H4 (cell line): ENCODE measurements at places on chromosomes 2 and 18. TPM values are rescaled to one million over a fixed set of nuclear protein-coding genes. Genes with fewer than 3 reads are reported as not detected.

The HRH4 gene
- total RNA-seq, result 0.17 TPM in 1 of 2 replicates, not detected in the other

The EMILIN1 gene
- 10.8 and 30.2 TPM in 2 replicates for total RNA-seq

The REG3A gene
- not detected in 2 replicates for total RNA-seq

The ARL6IP6 gene
- 37.3 and 45.9 TPM in 2 replicates for total RNA-seq

The GPBAR1 gene
- 0.37 TPM in 1 of 2 replicates, not detected in the other for total RNA-seq

The DNPEP gene
- 79.9 and 87.7 TPM in 2 replicates for total RNA-seq

The GAREM2 gene
- not detected in 2 replicates for total RNA-seq

The SP5 gene
- not detected in 2 replicates for total RNA-seq

The TRIM43 gene
- not detected in 2 replicates for total RNA-seq

The FAM124B gene
- total RNA-seq, result 0.06 TPM in 1 of 2 replicates, not detected in the other

The ATRAID gene
- total RNA-seq, result 196 and 202 TPM in 2 replicates

The PJVK gene
- 1.1 and 2.5 TPM in 2 replicates for total RNA-seq

The MAPK4 gene
- 0.10 TPM in 1 of 2 replicates, not detected in the other for total RNA-seq

- peak; percentile 19 for DNase-seq
Measured at GRCh38 chr2:117470311-117471095, 344.0 kb upstream of the DDX18 start.

- DNase-seq, result no peak
Measured at GRCh38 chr18:23135550-23136325, 453 bp downstream of the CABLES1 start.

GRCh38 chr18:47075098-47075883 lies 39.9 kb upstream of the ELOA2 start:
- DNase-seq, result peak; percentile 59

- no peak for DNase-seq
Measured at GRCh38 chr2:211534632-211535031, 978.2 kb downstream of the CPS1 start.

GRCh38 chr2:160006475-160006874 lies 55.9 kb downstream of the PLA2R1 start:
- no peak for DNase-seq

- DNase-seq, result no peak
Measured at GRCh38 chr2:224657349-224657748, 58.8 kb downstream of the CCDC195 start.

- DNase-seq, result no peak
Measured at GRCh38 chr2:56707650-56708049, 523.9 kb downstream of the CCDC85A start.

DNA sequence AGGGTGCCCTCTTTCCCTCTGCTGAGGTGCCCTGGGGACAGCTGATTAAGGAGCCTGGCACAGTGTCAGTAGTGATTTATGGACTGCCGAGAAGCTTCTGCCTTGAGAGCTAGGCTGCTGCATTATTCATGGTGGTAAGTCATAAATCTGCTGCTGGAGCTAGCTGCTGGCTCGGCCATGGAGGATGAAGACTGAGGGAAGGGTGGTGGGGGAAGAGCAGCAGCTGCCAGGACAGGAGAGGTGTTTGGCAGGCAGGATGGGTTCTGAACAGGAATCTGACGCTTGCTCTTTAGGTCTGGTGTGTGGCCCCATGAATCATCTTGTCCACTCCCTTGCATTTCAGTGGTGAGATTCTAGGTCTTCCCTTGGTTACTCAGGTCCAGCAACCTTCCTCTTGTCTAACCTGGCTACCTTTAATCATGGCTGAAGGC lies 296.3 kb downstream of the DYSF start:
- DNase-seq, result no peak

- no peak for DNase-seq
Measured at GRCh38 chr2:53182601-53183000, 585.0 kb upstream of the CHAC2 start.

GRCh38 chr2:199455210-199455544 lies 2.6 kb downstream of the SATB2 start:
- DNase-seq, result no peak

DNA sequence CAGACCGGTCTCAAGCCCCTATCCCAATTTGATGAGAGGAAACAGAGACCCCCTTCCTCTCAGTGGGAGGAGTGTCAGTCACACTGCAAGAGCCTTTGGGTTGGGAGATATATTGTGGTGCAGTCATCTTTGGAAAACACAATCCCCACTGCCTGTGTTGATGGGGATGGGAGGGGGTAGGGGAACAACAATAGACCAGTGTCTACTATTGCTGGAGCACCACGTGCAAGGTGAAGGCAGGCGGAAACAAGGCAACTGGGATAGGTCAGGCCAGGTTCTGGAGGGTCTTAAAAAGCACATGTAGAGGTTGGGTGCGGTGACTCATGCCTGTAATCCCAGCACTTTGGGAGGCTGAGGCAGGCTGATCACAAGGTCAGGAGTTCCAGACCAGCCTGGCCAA lies 127.9 kb downstream of the ZFP36L2 start:
- no peak for DNase-seq

DNA sequence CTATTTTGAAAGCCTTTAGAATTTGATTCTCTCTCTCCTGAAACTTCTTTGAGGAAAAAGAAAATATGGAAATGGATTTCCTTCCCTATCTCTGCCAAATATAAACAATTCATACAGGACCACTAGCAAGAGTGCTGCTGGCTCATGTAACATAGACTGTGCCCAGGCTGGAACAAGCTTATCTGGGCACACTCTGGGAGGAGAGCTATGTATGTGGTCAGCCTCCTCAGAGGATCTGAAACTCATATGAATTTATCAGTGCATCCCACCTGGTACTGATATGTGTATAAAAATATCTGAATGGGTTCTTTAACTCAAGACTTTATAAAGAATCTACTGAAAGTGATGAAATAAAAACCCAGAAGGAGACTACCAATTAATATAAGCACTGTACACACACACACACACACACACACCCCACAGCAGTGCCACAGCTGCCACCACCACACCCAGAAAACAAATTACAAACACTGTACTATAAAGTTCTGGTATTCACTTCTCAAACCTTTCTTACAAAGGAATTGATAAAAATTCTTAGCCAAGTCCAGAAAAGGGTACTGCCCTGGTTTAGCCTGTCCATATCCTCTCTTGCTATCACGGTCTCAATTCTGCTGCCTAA lies 115.6 kb downstream of the IRS1 start:
- DNase-seq, result no peak

- DNase-seq, result no peak
Measured at GRCh38 chr2:26099933-26100332, 66.0 kb downstream of the RAB10 start.

GRCh38 chr2:227033471-227034148 lies 130.4 kb downstream of the COL4A4 start:
- peak; percentile 35 for DNase-seq

DNA sequence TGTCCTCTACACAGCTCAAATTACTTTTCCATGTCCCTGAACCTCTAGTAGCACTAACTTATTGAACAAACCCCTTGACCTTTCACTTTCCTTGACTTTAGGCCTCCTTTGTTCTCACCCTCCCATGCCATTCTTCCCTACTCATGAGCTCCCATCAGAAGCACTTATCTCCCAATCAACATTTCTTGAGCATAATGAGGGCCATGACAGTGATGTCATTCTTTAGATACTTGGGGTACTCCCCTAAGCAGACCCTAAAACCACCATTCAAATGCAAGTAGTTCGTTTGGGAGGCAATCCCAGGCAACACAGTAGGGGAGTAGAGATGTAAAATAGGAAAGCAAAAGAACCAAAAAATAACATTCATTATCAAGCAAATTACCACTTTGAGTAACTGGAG lies 115.9 kb upstream of the ARHGAP28 start:
- DNase-seq, result no peak

GRCh38 chr2:48906633-48907032 lies 151.1 kb upstream of the LHCGR start:
- no peak for DNase-seq

GRCh38 chr2:27356056-27356381 lies 545 bp downstream of the GTF3C2 start:
- DNase-seq, result no peak

GRCh38 chr2:195364015-195364965 lies 292.7 kb upstream of the SLC39A10 start:
- no peak for DNase-seq

DNA sequence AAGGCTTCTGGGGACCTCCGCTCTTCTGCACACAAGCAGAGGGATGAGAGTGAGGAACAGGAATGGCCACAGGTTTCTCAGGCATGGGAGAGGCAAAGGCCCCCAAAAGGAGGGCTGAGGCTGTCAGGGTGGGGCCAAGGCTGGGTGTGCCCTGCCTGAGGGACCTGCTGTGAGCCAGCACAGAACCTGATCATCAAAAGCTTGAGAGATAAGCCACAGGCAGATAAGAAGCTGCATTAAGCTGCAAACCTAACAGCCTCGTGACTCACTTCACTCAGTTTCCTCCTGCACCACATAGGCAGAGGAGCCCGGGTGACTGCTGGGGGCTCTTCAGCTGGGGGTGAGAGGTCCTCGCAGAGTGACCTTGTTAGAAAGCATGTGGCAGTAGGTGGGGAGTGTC lies 64.5 kb upstream of the LAPTM4A start:
- no peak for DNase-seq

- no peak for DNase-seq
Measured at GRCh38 chr2:126788113-126788512, 110.6 kb upstream of the TEX51 start.

GRCh38 chr2:129717560-129718130 lies 261.8 kb upstream of the RAB6C start:
- DNase-seq, result no peak

DNA sequence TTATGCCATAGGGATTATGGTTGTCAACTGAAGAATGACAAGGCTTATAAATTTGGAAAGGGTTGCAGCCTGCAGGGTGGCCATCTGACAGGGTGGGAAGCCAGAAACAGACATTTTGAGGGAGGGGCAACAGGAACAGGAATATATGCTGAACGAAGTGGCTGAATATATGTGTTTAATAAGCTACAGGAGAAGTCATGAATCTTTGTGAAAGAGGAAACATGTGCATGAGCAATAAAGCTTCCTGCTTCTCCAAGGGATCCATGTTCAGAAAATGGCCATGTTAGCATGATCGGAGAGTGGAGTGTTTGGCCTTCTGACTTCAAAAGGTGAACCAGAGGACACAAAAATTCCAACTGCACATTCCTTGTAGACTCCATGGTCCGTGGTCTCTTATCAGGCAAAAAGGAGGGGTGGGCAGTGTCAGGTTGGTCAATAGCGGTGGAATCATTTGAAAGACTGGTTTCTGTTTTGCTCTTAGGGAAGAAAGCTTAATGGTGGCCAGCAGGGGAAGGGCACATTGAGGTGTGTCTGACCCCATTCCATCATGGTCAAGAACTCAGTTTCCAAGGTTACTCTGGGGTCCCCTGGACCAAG lies 144.1 kb downstream of the SOCS6 start:
- no peak for DNase-seq

- DNase-seq, result no peak
Measured at GRCh38 chr2:146804288-146804687, 1040.5 kb upstream of the ACVR2A start.

DNA sequence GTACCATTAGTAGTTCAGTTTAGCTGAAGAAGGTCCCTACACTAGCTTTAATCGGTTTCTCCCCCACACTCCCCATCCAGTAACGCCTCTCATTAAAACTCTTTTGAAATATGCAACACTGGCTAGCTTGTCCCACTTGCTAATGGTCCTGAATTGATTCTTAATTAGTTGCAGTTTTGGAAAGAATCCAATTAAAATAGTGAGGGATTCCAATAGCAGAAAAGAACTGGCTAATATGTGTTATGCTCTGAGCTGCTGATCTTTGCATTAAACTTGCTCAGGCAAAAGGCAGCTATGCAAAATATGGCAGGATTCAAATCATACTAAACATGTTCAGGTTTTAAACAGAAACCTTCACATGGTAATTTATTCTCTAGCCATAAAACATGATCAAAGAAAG lies 252.5 kb upstream of the HNRNPA3 start:
- DNase-seq, result no peak

DNA sequence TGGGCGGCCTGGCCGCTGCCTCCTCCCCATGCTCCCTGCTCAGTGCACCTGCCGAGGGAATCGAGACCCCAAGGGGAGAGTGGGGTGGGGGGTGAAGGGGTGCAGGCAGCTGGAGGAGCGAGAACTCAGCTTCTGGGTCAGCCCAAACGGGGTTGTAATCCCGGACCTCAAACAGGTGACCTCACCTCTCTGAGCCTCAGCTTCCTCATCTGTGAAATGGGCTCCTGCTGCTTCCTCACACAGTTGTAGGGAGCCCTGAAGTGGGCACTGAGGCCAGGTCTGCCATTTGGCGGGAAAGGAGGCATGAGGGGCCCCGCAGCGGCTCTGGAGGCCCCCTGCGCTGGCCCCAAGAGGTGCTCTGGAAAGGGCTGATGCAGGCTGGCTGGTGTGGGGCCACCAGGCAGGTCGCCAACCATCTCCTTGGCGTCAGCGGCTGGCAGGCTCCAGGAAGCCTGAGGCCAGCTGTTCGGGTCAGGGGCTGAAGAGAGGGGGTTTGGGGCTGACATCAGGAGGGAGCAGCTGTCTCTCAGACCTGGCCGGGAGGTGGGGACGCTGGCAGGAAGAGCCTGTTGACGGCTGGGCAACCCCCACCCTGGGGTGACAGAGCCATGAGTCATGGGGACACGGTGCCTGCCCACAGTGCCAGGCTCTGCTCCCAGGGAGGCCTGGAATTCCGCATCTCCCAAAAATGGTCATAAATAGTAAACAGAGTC lies 4.9 kb downstream of the KLHL30 start:
- peak; percentile 78 for DNase-seq

DNA sequence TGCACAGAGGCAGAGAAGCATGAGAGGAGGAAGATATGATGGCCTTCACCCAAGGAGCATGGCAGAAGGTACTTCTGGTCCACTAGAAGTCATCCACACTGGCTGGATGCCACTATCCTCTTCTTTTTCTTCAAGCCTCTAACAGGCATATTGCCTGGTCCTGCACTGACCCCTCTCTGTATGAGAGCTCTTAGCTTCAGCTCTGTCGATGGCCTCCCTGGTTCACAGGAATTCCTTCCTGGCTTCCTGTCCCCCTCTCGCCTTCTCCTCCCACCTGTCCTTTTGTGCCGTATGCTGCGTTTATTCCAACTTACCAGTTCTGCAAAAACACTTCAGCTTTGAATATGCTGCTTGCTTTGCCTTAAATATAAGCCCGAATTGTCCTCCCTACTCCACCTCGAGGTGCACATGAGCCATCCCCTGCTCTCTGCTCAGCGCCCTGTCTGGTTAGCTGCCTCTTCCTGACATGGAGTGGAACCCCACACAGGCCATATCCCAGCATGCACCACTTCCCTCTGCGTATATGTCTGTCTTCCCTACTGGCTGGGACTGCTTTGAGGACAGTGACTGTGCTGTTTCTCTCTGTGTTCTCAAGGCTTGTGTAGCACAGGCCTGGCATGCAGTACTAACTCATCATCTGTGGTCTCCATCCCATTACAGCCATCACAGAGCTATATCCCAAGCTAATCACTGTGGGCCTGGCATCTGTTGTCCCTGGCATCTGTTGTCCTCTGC lies 474.9 kb downstream of the EIPR1 start:
- no peak for DNase-seq

- peak; percentile 59 for DNase-seq
Measured at GRCh38 chr2:8003462-8004075, 678.3 kb upstream of the ID2 start.

- no peak for DNase-seq
Measured at GRCh38 chr2:128041561-128041960, 13.7 kb upstream of the SAP130 start.

DNA sequence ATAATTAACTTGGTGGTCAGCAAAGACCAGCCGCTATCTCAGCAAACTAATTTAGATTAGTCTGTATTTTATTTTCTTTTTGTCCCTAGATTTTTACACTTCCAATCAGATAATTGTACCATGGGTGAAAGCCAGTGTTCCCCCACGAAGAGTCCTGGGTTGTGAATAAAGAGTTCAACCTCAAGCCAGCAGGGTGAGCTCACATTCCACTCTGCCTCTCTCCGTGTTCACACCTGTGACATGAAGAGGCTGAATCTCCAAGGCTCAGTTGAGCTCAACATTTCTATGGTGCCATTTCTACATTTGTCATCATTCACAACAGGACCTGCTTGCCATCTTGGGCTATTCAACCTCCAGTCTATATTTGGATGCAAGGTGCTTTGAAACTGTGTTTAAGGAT lies 771.5 kb downstream of the GALR1 start:
- no peak for DNase-seq
